ENCODE measurements at places on chromosomes 6 and 20.

DNA sequence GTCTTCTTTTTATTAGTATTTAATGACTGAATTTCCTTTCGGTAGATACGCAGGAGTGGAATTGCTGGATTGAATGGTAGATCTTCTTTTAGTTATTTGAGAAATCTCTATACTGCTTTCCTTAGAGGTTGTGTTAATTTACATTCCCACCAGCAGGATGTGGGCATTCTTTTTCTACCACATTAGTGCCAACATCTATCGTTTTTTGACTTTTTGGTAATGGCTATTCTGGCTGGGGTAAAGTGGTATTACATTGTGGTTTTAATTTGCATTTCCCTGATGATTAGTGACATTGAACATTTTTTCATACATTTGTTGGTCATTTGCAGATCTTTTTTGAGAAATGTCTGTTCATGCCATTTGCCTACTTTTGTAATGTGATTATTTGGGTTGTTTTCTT lies 37.1 kb downstream of the SUMO4 start:
- DNase-seq, result no peak

DNA sequence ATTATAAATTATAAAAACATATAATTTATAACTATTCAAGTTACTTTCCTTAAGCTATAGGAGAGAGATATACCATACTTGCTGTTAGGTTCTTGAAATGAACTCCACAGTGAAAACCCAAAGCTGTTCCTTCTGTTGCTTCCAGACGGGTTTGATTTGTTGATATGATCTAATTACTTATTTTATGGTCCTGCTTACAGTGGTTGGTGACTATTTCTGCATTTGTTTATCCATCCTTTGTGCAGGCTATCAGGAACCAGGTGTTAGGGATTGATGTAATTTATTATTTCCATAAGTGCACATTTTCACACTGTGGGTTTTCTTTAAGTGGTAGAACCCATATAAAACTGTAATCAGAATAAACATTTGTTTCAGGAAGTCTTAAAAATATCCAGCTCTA lies 167.1 kb downstream of the KIF6 start:
- DNase-seq, result no peak

DNA sequence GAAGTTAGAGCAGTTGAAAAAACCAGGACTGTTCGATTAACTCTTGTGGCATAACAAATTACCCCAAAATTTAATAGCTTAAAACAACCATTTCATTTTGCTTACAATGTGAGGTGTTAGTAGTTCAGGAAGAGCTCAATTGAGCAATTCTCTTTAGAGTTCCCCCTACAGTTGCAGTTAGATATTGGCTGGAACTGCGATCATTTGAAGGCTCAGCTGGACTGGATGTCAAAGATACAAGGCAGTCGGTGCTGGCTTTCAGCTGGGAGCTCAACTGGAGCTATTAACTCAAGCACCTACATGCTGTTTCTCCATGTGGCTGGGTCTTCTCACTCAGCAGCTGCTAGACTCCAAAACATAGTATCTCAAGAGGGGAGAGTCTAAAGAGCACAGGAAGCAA lies 96.0 kb upstream of the LOC128125822 start:
- DNase-seq, result no peak

- DNase-seq, result no peak
These were observed 572.5 kb upstream of the JAG1 start for GRCh38 chr20:11246251-11246775.

DNA sequence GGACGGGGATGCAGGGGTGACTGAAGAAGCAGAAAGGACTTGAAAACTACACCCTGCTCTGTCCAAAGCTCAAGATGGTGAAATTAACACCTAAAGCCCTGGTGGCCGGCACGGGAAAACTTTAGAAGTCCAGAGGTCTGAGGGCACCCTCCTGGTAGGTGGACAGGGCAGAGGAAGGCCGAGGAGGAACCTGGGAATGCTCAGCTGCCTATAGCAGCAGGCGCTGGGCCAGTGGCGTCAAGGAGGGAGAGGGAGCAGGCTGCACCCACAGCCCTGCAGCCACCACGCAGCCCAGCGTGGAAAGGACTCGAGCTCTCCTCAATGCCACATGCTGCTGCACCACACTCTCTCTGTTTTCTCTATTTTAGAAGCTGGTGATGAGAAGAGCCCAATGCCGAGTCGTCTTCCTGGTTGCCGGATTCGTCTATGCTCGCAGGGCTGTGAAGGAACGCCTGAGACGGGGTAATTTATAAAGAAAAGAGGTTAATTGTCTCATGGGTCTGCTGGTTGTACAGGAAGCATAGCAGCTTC lies 248.3 kb upstream of the AFDN start:
- DNase-seq, result no peak

DNA sequence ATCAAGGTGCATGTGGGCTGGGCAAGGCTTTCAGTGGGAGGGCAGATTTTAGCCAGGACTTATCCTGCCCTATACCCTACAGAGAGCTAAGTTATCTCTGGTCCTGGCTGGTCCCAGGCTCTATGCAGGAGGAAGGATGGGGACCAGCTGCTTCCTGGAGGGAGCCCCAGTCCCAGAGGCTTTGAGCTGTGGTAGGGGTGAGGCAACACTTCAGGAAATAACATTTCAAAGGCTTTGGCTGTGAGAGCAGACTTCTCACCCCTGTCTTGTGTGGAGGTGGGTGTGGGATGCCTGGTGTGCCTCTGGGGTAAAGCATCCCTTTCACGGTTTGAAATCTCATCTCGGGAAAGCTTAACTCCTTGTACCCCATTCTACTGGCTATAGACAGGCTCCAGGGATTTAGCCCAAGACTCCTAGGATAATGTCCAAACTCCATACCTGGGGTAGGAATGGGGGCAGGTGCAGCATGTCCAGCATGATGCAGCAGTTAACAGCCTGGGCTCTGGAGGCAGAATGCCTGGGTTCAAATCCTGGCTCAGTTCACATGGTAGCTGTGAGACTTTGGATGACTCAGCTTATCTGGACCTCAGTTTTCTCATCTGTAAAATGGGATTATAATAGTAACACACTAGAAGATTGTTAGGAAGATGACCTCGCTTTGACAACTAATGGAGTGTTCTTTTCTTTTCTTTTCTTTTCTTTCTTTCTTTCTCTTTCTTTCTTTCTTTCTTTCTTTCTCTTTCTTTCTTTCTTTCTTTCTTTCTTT lies 27.5 kb upstream of the SIRPA start:
- no peak for DNase-seq

- no peak for DNase-seq
These were observed 306.2 kb downstream of the SYNE1 start for GRCh38 chr6:152330961-152331360.

DNA sequence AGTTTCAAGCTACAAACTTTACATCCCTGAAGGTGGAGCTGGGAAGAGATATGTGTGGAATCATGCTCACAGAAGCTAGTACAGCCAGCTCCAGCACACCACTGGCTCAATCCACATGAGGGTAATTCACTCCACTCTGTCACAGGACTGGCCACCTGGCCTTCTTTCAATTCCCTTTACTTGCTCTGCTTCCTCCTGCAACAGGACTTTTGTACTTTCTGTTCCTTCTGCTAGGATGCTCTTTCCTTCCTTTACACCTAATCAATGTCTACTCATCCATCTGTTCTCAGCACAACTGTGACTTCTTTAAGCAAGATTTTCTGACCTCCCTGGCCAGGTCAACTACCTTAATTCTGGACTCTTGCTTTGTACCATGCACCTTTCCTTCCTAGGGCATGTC lies 39.4 kb upstream of the MYB start:
- DNase-seq, result no peak

DNA sequence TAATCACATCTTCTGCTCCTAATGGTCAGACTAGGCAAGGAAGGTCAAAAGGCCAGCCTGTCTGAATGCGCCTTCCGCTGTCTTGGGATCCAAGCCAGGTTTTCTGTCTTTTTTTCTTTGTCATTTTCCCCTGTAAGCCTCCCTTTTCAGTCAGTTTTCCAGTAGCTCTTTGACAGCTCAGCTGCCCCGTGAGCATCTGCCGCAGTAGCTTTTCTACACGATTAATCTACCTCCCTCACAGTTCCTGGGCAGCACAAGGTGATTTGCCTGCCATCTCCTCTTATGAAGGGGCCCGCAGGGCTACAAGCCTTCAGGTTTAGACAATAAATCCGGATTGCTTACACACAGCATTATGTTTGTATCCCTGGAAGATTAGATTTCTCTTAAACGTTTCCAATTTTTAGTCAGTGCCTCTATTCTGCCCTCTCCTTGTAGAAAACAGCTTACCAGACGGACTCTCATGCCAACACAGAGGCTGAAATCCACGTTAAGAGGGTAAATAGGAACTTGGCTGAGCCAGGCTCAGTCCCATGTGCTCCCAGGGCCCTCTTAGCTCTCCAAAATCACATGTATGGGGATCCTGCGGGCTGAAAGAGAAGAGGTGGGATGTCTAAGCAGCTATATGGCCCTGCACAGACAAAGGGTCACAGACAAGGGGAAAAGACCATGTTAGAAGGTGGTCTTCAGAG lies 77.2 kb downstream of the LY86 start:
- DNase-seq, result no peak

GRCh38 chr6:38846844-38847243 lies 131.7 kb downstream of the DNAH8 start:
- DNase-seq, result no peak

DNA sequence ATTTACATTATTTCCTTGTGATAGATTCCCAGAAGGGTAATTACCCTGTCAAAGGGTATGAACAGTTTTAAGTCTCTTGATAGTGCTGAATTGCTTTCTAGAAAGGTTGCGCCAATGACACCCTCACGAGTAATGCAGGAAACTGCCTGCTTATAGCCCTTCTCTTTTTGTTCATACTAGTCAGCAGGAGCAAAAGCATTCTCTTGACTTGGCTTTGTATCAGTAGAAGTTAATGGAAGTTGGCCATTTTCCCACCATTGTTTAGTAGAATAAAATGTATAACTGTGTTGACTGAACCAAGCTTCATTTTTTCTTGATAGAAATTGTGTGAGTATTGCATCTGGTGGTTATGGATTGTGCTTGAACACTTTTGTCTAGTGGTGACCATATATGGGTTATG lies 100.1 kb downstream of the FARS2 start:
- DNase-seq, result no peak

DNA sequence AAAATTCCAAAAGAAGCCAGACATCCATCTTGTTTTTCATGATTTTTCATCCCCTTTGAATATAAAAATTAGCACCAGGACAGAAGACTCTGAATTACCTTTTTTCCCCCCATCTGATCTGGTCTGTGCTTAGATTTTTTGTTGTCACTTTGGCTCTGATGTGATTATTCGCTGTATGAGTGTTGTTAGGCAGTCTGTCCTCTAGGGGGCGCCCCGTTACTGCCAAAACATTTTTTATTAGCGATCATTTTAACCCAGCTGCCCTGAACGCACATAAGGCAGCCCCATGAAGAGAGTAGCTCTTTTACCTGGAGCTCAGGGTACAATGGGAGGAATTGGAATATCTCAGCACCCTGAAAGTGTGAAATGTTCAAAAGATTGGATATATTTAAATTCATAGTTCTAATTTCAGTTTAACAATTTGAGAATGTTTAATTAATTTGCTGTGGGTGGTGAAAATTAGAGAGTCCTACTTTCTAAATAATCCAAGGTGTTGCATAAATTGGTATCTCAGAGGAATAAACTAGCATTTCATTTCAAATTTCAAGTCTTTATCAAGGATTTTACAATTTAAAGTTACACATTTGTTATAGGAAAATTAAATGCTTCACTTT lies 60.8 kb downstream of the PRPH2 start:
- DNase-seq, result peak; percentile 58

GRCh38 chr6:111069382-111070104 lies 17.8 kb upstream of the SLC16A10 start:
- no peak for DNase-seq

GRCh38 chr6:56683882-56684281 lies 41.2 kb upstream of the DST start:
- no peak for DNase-seq

DNA sequence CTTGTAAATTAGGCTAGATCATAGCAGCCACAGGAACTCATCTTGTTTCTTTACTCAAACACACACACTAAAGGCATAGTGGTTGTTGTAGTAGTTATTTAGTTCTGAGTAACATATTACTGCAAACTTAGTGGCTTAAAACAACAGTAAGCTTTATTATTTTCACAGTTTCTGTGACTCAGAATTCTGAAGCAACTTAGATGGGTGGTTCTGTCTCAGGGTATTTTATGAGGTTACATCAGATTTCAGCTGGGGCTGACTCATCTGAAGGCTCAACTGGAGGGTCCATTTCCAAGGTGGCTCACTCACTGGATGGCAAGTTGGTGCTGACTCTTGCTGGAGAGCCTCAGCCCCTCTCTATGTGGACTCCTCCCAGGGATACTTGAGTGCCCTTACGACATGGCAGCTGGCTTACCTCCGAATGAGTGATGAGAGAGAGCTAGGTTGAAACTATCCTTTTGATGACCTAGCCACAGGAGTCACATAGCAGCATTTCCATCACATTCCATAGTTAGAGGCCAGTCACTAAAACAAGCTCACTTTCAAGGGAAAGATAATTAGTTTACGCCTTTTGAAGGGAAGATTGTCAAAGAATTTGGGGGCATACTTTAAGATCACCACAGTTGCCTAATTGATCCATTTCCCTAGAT lies 136.5 kb upstream of the PRND start:
- DNase-seq, result no peak

GRCh38 chr20:47726632-47727031 lies 58.6 kb downstream of the SULF2 start:
- no peak for DNase-seq

- no peak for DNase-seq
These were observed 20.9 kb upstream of the VNN1 start for GRCh38 chr6:132734694-132735236.

DNA sequence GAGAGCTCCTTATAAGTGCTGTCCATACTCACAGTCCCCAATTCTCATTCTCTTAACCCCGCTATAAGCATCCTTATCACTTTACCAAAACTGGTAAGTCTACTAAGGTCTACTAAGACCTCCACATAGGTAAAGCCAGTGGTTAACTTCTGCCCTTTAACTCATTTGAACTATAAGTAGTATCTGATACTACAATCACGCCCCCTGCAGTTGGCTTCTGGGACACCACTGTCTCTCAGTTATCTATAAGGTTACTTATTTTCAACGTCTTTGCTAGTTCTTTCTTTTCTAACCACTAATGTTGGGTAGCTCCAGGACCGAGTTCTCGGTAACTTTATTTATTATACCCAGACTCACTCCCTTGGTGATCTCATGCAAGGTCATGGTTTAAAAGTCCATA lies 142.6 kb downstream of the ARHGAP18 start:
- no peak for DNase-seq

DNA sequence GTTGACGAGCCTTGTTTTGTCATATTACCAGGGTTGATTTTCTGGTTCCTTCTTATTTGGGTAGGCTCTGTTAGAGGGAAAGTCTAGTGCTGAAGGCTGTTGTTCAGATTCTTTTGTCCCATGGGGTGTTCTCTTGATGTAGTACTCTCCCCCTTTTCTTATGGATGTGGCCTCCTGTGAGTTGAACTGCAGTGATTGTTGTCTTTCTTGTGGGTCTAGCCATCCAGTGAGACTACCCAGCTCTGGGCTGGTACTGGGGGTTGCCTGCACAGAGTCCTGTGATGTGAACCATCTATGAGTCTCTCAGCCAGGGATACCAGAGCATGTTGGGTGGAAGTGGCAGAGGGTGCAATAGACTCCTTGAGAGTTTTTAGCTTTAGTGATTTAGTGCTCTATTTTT lies 680.6 kb downstream of the RFPL4B start:
- no peak for DNase-seq

GRCh38 chr6:21220271-21220987 lies 373.1 kb upstream of the SOX4 start:
- DNase-seq, result no peak

All from NCI-H187 (cell line).